Activated CD4-positive, alpha-beta T cell treated with anti-CD3 and anti-CD28 coated beads for 24 hours (primary cell): ENCODE measurements at places on chromosomes 7 and 10.

GRCh38 chr7:107234436-107234835 is 65.6 kb downstream of the HBP1 start:
- no peak for DNase-seq

DNA sequence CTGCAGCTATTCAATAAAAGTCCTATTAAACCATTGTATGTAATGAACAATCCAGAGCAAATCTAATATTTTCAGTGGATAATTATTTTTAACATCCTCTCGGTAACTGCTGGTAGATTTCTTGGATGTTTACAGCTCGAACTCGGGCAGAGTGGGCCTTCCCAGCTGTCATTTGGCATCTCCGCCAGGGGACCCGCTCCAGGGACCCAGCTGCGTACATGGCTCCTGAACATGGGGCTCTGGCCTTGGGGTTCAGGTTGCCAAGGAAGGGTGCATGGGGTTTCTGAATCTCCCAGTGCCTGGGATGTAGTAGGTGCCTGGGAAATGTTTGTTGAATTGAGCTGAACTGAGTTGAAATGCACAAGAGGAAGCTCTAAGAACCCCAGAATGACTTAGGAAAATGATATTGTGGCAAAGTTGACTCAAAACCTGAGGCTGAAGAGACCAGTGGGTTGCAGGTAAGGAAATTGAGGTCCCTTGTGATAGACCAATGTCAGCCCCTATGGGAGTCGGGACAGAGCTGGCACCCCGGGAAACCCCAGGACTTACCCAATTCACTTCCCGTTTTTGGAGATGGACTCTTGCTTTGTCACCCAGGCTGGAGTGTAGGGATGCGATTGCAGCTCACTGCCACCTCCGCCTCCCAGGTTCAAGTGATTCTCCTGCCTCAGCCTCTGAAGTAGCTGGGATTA is 228.4 kb downstream of the CUX1 start:
- DNase-seq: no peak

DNA sequence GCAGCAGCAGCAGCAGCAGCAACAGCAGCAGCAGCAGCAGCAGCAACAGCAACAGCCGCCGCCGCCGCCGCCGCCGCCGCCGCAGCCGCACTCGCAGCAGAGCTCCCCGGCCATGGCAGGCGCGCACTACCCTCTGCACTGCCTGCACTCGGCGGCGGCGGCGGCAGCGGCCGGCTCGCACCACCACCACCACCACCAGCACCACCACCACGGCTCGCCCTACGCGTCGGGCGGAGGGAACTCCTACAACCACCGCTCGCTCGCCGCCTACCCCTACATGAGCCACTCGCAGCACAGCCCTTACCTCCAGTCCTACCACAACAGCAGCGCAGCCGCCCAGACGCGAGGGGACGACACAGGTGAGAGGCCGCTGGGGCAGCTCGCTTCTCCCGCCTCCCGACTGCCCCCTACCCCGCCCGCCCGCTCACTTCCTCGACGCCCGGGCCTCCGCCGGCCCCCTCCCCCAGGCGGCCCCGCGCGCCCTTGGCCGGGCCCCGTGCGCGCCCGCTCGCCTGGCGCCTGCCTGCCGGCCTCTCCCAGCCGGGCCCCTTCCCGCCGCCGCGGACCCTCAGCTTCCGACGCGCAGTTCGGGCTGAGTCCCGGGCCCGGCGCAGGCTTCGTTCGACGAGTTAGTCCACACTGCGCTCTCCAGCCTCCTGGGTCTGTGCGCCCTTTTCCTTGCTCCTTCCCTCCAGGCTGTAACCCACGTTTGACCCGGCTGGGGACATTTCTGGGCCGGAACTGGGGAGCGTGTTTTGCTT is 882 bp downstream of the DLX6 start:
- no peak for DNase-seq

DNA sequence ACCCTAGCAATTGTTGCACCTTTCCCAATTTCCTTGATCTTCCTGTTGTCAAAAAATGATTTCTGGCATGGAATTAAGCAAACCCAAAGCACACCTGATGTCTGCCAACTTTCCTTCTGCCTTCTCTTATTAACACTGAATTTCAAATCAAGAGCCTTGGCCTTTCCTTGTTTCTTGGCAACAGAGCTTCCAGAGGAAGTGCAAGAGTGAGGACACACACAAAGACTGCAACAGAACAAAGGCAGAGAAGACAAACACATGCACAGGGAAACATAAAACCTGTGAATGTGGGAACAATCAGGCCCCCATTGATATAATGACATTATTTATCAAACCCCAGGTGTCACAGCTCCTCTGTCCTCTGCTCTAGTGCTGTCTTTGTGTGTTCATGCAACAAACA is 73.0 kb upstream of the IL6 start:
- DNase-seq: no peak

DNA sequence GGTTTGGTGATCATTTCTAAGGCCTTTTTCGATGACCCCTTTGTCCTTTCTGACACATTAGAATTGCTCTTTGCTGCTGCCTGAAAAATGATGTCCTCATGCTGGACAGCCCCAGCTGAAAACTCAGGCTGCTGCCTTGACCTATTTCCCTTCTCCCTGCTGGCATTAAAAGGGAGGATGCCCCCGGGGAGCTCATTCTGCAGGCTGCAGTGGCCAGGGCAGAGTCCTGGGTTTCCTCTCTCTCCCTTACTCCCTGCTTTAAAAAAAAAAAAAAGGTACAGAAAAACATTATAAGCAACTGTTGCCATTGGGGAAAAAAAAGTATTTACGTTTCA is 35.4 kb downstream of the LRRC4 start:
- DNase-seq: no peak

GRCh38 chr7:129515381-129515780 is 13.1 kb downstream of the SMKR1 start:
- no peak for DNase-seq

DNA sequence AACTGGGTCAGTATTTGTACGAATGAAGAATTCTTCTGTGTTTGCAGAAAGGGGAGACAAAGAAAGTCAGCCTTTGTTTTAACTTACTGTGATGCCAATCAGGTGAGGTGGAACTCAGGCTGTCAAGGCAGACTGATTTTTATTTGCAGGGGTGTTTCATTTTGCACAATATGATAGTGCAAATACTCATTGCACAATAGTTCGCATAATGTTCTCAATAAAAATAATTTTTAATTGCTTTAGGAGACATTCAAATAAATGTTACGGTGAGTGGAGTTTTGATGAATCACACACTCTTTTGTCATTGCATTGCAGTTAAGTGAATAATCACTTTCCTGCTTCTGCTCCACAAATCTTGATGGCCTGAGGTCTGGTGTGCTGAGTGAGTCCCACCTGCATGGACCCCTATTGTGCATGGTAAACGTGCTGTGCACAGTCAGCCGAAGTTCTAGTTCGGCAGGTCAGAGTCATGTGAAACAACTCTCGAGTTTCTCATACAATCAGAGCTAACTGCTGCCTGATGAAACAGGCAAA is 141.3 kb upstream of the FZD8 start:
- no peak for DNase-seq
